ENCODE measurements at places on chromosomes 6 and 20.

DNA sequence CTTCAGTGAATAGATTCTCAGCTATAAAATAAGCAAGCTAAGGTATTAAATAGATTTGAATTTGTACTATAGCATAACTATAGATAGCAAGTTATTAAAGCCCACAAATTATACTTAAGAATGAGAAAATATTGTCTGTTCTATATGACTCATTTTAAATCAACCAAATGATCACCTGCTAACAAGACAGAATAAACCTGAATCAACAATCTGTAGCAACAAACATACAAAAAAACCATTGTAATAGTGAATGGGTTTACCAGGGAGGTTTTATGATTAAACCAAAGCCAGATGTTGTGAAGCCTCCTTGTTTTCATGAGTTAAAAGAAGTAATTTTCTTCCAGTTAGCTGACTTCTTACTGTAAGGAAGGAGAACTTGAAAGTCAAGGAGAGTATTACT lies 71.9 kb upstream of the HTR1B start:
- DNase-seq = no peak

DNA sequence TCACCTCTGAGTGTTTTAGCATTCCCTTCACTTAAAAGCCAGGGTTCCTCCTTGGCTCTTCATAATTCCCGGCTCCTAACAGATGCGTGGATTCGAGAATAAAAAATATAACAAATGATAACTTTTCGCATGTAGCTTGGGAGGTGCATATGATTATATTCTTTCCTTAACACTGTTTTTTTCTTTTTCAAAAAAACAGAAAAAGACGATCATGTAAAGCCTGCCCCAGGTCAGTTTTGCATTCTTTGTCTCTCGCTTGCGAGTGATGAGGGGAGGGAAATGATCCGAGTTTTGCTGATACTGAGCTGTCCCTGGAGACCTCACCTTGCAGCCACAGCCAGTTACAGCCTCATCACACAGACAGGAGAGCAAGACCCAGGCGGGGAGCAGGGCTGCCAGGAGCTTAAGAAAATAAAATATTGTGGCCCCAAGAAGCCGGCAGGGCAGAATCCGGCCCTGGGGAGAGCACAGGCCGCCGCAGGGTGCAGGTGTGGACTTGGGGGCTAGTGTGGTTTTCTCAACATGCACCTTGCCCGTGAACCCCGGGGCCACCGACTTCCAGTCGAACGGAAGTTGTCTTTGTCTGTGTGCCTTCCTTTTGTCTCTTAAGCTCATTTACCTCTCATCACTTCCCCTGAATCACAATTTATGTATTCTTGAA lies 301.8 kb downstream of the TAF4 start:
- DNase-seq = no peak

DNA sequence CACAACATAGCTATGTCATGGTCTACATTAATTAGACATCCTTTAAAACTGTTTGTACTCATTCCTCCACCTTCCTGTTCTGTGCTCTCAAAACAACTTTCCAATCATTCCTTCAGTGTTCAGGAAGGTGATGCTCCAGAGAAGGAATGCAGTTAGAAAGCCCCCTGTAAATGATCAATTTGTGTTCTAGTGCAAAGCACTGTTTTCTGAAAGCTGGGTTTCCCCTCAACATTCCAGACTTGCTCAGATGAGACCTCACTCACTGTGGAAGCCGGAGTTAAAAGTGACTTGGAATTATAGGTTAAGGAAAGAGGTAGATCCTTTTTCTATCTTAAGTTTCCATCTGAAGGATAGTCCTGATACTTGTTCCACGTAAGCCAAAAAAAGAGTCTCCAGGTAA lies 95.9 kb downstream of the BMP2 start:
- no peak for DNase-seq

- no peak for DNase-seq
Observed at GRCh38 chr20:57713951-57714350, 4.1 kb upstream of the PMEPA1 start.

- no peak for DNase-seq
Observed at GRCh38 chr6:111850295-111850937, 22.8 kb downstream of the FYN start.

DNA sequence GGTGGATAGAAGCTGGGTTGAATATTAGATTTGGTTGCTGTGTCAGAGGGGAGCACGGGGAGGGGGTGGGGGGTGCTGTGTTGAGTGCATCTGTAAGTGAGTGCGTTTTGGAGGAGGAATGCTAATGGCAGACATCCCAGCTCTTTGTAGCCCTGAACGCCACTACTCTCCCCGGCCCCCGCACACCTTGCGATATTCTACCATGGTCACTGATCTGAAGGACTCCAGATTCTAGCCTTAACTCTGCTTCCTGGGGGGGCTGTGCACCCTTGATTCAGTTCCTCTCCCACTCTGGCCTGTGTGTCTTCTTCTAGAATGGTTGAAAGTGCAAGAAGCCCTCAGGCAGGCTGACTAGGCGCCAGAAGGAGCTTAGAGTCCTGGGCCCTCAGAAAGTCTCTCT lies 7.1 kb downstream of the GLP1R start:
- DNase-seq = no peak

DNA sequence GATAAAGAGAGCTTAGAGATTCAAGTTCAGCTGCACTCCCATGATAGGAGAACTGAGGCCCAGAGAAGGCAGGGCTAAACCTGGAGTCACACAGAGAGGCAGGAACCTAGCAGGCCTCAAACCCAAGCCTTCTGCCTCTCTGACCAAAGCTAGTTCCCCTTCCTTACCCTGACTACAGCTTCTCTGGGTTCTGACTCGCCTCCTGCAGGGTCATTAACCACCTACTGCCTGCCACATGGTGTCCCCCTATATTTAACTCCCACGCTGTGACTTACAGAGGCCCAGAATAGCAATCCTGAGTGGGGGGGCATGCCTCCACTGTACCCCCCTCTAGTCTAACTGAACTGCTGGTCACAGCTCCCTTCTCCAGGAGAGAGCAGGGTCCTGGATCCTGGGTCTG lies 84.1 kb downstream of the DLGAP4 start:
- no peak for DNase-seq

- DNase-seq = no peak
Observed at GRCh38 chr6:20058912-20059311, 153.4 kb downstream of the MBOAT1 start.

DNA sequence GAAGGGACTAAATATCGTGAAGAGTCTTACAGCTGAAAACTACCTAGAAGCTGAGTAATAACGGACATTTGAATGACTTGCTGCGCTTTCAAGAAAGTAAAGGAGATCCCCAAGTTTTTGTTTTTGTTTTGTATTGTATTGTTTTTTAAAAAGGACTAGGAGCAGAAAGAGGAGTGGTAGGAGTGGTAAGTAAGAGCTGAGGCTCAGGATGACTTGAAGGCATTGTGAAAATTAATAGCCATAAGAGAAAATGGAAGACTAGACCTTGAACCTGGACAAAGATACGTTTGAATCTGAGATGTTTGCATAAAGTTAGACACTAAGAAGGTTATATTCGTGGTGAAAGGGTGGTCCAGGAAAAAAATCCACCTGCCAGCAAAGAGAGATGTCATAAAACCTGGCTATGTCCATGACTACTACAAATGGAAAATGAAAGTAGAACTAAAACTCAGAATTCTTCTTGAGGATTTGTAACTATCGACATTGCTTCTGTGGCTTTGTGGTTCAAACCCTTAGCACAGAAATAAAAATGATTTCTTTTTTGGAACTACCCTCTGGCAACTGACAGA lies 824.8 kb upstream of the FLRT3 start:
- DNase-seq = no peak

GRCh38 chr20:21522481-21523280 lies 8.8 kb upstream of the NKX2-2 start:
- DNase-seq = no peak

GRCh38 chr20:50333812-50334211 lies 143.2 kb downstream of the CEBPB start:
- DNase-seq = no peak

DNA sequence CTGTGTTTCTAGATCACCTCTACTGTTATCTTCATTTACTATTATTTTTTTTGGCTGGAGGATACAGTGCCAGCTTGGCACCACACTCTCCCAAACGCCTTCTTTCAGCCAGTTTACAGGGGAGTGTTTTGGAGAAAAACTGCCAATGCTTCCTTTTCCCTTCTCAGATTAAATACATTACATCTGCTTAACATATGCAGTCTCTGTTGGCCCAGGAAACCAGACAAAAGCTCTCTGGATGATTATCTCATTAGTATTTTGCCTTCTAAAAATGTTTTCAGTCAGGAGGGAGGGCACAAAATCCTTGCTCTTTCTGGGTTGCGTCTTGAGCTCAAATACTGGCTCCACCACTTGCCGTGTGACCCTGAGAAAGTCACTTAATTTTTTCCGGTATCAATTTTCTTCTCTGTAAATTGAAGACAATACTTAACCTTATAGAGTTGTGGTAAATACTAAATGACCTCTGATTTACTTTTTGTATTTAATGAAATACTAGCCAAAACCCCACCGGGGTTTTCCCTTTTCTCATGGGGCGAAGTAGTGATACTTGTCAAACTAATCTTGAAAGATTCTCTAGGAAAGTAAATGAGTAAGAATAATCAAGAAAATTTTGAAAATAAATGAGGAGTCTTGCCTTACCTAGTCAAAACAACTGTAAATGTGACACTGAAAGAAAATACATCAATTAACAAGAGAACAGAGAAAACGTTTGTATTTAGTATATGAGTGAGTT lies 146.2 kb downstream of the MMS22L start:
- DNase-seq = no peak

- DNase-seq = peak; percentile 82
Observed at GRCh38 chr6:26595669-26596269, 984 bp upstream of the ABT1 start.

- no peak for DNase-seq
Observed at GRCh38 chr6:34459899-34460593, 5.8 kb upstream of the PACSIN1 start.

- DNase-seq = no peak
Observed at GRCh38 chr20:25000268-25000801, 7.8 kb upstream of the APMAP start.

- no peak for DNase-seq
Observed at GRCh38 chr6:44480097-44480541, 92.6 kb downstream of the CDC5L start.

GRCh38 chr20:45053430-45054351 lies 47.2 kb downstream of the KCNS1 start:
- DNase-seq = no peak
